ENCODE measurements at places on chromosomes 16 and 17.

DNA sequence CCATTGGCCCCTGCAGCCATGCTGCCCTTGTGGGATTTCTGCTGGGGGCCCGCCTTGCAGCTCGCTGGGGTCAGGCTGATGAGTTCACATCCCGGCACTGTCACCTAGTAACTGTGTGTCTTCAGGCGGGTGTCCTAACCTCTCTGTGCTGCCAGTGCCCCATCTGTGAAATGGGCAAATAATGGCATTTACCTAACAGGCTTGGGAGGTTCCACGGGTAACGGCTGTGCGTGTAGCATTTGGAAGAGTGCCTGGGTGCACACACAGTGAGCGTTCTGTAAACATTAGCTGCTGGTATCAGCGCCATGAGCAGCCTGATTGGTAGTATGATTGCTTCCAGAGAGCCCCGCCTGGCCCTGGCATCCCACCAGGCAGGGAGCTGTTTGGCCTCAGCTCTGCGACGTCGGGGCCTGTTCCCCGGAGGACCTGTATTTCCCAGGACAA lies 167.3 kb upstream of the GSE1 start:
- no peak for ATAC-seq

- ATAC-seq: peak; percentile 79
Observed at GRCh38 chr17:50532452-50533024, at the start of gene EPN3. TSS of gene EPN3 (plus strand) at chr17:50532735. CDS start at chr17:50536557, 3,822 bp downstream.

- ATAC-seq: no peak
Observed at GRCh38 chr16:47858333-47858982, 297.3 kb downstream of the ABCC12 start.

- no peak for ATAC-seq
Observed at GRCh38 chr17:77206158-77206956, 65.6 kb downstream of the SEC14L1 start.

DNA sequence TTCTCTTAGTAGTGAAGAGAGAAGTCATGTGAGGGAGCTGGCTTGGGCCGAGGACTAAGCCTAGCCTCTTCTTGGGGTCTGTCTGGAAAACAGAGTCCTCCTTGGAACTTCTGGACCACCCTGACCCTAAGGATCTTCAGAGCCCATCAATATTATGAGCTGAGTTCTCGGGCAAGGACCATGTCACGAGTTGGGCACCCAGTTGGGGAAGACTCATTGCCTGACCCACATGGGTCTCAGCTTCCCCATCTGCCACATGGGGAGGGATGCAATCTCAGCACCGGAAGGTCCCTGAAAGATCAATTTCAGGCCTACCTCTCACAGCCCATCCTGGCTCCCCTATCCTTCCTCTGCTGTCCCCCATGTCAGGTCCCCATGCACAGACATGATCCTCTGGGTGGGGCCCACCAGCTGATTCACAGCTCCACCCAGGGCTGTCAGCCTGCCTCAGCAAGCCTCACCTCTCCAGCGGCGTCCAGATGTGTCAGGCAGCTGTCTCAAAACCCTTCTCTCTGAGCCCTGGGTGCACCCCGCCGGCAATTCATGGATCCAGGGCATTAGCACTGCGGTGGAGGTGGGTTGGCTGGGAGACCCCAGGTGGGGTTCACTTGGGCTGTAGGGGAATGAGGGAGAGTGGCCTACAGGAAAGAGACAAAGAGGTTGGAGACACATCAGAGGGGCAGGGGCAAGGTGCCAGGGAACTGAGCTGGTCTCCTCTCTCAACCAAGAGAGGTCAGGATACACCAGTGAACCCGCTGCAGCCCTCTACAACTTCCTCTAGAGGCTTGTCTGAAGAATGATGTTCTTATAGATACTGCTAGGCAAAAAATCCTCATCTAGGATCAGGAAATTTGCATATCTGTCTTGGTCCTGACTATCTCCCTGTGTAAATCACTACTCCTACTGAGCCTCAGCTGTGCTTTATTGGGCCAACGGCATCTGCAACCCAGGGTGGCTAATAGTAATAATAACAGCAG lies 1.8 kb downstream of the NLRP1 start:
- ATAC-seq: no peak

GRCh38 chr16:2162676-2163118 lies 7.1 kb downstream of the TRAF7 start:
- no peak for ATAC-seq

GRCh38 chr16:62503073-62503472 lies 466.8 kb upstream of the CDH8 start:
- no peak for ATAC-seq

- ATAC-seq: peak; percentile 84
Observed at GRCh38 chr17:71548540-71549190, 572.2 kb upstream of the SOX9 start.

DNA sequence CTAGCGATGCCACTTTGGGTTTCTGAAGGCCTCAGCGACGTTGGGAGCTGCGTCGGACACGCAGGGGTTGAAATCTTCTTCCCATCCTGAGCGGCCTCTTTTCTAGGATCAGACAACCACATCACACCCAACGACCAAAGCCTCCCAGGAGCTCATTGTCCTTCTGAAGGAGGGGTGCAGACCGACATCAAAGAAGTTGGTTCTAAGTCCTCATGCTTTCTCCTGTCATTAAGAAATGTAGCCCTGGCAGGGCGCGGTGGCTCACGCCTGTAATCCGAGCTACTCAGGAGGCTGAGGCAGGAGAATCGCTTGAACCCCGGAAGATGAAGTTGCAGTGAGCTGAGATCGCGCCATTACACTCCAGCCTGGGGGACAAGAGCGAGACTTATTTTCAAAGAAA lies 1681.9 kb downstream of the TP53TG3F start:
- ATAC-seq: no peak

GRCh38 chr16:51045186-51045585 lies 105.9 kb downstream of the SALL1 start:
- ATAC-seq: no peak

DNA sequence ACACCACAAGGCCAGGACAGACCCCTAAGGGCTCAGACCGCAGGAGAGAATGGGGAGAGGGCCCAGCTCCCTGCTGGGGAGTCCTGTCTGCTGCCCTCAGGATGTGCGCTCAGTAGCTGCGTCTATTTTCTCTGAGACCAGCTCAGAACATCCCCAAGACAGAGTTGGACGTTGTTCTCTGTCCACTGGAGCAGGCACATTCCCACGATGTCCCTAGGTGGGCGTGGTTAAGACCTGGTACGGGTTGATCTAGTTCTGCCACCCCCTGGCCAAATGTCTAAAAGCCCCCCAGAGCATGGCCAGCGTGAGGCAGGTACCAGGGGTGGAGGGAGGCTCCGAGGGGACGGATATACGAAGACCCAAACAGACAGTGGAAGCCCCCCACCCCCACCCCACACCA lies 842 bp upstream of the CALB2 start:
- no peak for ATAC-seq

DNA sequence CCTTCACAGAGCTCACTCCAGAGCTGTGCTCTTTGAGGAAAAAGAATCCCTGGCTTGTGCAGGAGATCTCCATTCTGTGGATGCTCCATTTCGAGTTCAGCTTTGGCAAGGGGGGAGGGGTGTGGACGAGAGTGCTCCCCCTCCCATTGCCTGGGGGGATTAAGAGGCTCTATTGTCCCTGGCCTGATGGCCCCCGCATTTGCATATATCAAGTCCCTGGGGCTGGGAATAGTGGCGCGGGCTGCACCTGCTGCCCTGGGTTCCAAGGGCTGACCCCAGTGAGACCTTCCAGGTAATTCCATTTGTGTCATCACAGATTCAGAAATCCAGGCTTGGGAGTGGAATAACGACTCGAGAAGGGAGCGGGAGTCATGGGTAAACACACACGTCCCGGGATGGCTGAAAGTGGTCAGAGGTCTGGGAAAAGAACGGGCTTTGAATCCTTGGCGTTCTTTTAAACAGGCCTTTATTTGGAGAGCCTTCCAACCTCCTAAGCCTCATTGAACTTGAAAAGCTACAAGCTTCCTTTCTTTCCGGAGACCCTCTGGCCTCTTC lies 479.3 kb downstream of the HS3ST3B1 start:
- no peak for ATAC-seq

GRCh38 chr16:81148277-81148676 lies 52.1 kb upstream of the GCSH start:
- no peak for ATAC-seq
